ENCODE measurements at places on chromosomes 4 and X.
A peak's percentile ranks its signal among the peaks of the same experiment; 100 is the strongest.

GRCh38 chr4:147361726-147362125 is 119.2 kb upstream of the EDNRA start:
- no peak for DNase-seq

DNA sequence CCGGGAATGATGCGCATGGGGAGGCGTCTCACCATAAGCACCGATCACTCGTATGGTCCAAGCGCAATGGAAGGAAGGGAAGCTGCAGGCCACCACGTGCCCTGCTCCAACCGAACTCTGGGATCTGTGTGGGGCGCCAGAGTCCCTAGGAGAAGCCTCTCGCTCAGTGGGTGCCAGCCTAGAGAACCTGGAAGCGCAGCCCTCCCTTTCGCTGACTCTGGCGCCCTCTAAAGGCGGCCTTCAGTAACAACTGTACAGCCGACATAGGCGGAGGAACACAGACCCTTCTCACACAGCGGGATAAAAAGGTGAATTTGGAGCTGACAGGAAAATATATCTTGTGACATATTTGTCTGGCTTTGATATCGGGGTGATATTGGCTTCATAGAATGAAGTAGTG is 76.0 kb downstream of the INTS6L start:
- DNase-seq: peak; percentile 17

DNA sequence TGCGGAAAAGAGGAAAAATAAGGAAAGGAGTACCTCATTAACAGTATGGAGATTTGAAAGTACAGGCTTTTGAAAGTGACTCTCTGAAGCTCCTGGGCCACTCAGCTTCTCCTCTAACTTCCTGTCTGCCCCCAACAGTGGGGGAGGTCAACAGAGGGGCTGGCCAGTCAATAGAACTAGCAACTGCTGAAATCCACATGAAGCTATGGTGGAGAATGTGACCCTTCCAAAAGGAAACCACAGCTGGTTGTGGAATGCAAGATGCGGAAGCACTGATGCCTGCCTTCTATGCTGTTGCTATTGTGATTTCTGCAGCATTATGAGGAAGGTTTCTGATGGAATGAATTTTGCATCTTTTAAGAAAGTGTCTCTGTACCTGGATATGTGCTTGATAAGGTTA is 2.4 kb downstream of the CORIN start:
- DNase-seq: no peak

- DNase-seq: no peak
Observed at GRCh38 chr4:173498023-173498422, 32.0 kb downstream of the HAND2 start.

DNA sequence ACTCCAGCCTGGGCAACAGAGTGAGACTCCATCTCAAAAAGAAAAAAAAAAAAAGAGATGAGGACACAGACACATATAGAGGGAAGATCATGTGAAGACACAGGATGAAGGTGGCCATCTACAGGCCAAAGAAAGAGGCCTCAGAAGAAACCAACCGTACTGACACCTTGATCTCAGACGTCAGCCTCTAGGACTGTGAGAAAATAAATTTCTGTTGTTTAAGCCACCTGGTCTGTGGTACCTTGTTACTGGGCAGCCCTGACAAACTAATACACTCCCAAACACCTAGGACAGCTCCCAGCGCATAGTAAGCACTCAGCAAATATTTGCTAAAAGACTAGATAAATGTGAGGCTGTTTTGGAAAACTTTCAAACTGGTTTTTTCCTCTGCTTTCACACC is 59.2 kb upstream of the SMIM10 start:
- DNase-seq: no peak

GRCh38 chr4:12583275-12583674 is 900.9 kb downstream of the RAB28 start:
- no peak for DNase-seq

GRCh38 chrX:130083107-130083490 is 27.2 kb downstream of the ELF4 start:
- no peak for DNase-seq

- DNase-seq: no peak
Observed at GRCh38 chr4:142142366-142143054, 506.1 kb downstream of the IL15 start.

GRCh38 chrX:66625525-66625924 is 13.4 kb downstream of the EDA2R start:
- DNase-seq: no peak

DNA sequence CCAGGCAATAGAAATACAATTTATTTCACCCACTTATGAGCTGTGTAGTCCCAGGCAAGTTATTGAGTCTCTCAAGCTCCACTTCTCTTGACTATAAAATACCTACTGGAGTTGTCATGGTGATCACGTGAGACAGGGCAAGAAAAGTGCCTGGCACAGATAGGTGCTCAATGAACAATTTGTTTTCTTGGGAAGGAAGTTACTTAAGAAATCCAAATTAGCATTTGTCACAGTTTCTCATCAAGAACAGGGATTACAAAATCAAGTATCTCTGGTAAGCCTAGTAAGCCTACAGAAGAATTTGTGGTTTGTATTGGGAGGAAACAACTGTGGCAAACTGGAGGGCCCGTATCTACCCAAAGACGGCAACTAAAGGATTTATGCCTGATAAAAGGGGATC is 37.5 kb upstream of the RASGEF1B start:
- no peak for DNase-seq

Measured in stimulated activated CD4-positive, alpha-beta T cell treated with anti-CD3 and anti-CD28 coated beads, Interleukin-1b, Interleukin-23, amount 100 ng/mL, for 1 hour (primary cell).